ENCODE measurements at places on chromosomes 12 and 14.

GRCh38 chr14:105376521-105377440 lies 21.6 kb upstream of the TEX22 start:
- DNase-seq: no peak

- no peak for DNase-seq
These were observed 87.2 kb downstream of the DDX51 start for GRCh38 chr12:132056951-132057350.

DNA sequence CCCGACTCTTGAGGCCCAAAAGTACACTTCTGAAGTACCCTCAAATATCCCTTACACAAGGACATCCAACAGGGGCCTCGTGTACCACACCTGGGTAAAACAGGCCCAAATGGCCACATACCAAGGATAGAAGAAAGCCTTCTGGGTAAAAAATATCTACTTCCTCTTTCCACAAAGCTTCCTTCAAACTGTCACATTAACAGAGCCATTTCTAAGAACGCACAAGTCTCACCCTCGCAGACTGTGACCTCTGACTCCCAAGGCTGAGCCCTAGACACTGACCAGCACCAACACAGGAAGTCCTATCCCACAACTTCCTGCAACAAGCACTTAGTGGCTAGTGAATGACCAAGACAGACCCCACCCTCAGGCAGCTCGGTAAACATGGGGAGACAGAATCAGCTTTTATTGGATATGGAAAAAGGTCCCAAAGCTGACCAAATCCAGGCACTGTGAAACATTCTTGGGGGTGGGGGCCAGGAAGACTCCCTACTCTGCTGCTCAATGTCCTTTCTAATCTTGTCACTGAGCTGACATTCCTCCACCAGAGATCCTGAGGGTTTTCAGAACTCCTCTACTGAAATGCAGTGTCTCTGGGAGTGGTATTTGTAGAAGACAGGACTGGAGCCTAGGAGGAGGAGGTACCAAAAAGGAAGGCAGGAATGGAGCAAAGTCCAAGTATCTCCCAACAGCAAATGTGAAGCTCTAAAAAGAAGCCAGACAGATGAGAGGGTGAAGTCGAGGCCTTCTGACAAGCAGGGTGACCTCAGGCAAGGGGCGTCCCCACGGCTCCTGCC lies 15.9 kb downstream of the KCTD10 start:
- no peak for DNase-seq

GRCh38 chr12:92473564-92473963 lies 229.2 kb upstream of the PLEKHG7 start:
- DNase-seq: no peak

GRCh38 chr14:33455654-33456345 lies 495.1 kb downstream of the EGLN3 start:
- DNase-seq: no peak

- no peak for DNase-seq
These were observed 40.2 kb downstream of the SCARB1 start for GRCh38 chr12:124823272-124823970.

DNA sequence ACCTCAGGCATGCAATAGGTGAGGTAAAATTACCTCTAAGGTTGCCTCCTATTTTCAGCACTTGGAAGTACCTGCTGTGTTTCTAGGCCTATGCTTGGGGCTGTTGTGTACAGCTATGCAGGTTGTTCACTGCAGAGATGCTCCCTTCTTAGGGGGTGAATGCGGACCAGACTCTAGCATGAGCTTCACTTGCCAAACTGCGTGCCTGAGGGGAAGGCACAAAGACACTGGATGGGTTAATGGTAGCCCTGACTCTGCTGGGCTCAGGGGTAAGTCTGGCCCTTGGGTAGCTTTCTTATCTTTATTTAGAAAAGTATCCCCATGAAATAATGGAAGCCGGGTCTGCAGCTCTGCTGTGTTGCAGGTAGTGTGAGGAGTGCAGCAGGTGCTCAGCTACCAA lies 35.7 kb downstream of the B4GALNT3 start:
- no peak for DNase-seq

- DNase-seq: no peak
These were observed 45.4 kb upstream of the GZMB start for GRCh38 chr14:24679248-24679961.

- DNase-seq: no peak
These were observed 215.9 kb downstream of the CHST11 start for GRCh38 chr12:104672501-104673265.

GRCh38 chr12:114220311-114220710 lies 185.6 kb downstream of the TBX5 start:
- DNase-seq: no peak

- DNase-seq: no peak
These were observed 18.5 kb downstream of the UTP20 start for GRCh38 chr12:101298426-101298825.

- DNase-seq: no peak
These were observed 1682.8 kb upstream of the FLRT2 start for GRCh38 chr14:83847102-83847501.

DNA sequence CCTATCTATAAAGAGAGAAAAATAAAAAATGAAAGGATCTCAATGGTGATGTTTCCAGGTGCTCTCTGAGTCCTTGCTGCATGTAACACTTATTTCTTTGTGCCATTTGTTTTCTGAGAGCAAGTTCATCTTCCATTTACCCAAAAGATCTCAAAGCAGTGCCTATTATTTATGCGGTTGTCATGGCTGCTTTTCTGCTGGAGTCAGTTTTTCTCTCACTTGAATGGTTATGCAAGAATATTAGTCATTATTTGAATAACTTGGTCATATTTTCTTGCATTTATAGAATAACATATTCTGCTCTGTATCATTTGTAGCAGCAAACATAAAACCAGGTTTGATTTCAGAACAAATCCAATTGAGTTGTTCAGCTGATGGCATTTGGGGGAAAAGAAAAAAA lies 141.8 kb upstream of the G2E3 start:
- no peak for DNase-seq

DNA sequence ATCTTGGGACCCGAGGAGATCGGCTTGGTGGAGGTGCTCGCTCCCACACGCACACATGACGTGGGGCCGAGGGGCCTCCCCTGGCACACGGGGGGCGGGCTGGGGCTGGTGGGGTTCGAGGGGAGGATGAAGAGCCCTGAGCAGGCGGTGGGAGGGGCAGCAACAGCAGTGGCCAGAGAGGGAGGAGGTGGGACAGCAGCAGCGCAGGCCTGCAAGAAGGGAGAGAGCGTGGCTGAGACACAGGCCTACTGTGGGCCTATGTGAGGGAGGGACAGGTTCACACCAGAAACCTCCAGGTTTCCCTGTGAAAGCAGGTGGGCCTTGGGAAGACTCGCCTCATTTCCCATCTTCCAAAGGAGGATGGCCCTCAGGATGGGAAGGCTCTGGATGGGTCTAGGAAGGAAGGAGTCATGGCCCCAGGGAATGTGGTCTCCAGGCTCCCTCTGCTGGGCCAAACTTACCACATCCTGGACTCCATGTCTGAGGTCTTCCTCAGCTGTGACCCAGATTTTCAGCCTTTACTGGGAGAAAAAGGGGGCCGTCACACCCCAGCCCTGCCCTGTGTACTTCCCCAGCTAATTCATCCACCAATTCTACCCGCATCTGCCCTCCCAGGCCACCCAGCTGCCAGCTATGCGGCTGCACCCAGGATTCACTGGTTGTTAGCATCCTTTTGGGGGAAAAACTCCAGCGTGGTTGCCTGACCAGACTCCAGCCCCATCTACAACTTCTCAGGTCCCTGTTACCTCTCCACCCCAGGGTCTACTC lies 2.8 kb downstream of the PIANP start:
- peak; percentile 72 for DNase-seq

DNA sequence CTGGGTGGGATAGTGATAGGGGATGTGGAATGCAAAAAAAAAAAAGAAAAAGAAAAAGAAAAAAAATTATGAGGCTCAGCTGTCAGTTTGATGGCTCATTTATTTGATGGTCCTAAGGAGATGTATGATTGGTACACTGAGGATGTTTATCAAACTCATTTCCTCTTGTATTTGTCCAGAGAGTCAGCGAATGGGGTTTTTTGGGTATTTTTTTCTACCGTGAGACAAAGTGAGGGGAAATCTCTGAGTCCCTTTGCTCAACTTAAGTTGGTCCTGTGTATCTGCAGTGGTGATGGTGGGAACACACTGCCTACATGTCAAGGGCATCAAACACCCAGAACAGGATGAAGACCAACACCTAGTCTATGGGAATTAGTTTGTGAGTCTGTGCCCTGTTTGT lies 176.9 kb upstream of the HIF1A start:
- no peak for DNase-seq

DNA sequence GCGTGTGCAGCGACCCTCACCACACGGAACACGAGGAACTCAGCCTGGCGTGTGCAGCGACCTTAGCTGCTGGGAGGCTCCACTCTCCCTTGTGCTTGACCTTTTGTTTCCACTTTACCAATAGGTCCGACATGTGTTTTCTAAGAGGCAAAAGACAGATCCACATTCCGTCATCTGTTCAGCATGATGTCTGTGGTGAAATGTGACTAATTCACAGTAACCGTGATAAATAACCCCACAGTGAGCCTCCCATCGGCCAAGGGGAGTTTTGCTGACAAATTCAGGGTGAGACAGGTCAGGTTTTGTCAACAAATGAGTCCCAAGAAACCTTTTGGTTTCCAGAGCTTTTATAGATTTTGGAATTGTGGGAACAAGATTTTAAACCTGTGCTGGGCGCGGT lies 55.9 kb downstream of the MOK start:
- DNase-seq: no peak

DNA sequence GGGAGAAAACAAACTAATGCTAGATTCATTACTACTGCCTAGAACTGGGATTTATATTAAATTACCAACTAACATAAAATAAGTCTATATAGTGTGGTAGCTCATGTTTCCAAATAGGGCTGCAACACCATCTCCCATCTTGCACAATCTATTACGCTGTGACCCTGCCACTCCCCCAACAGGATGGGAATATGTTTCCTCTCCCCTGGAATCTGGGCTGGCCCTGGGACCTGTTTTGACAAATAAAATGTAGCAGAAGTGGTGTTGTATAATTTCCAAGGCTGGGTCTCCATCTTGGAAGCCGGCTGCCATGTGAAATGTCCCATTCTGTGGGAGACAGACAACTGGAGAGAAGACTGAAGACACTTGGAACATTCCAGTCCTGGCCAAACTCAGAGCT lies 45.6 kb upstream of the FERMT2 start:
- no peak for DNase-seq

GRCh38 chr12:109428037-109428629 lies 49.0 kb downstream of the KCTD10 start:
- peak; percentile 86 for DNase-seq

GRCh38 chr14:69133206-69134125 lies 19.5 kb downstream of the DCAF5 start:
- no peak for DNase-seq

GRCh38 chr12:113781415-113782198 lies 184.5 kb downstream of the RBM19 start:
- no peak for DNase-seq

DNA sequence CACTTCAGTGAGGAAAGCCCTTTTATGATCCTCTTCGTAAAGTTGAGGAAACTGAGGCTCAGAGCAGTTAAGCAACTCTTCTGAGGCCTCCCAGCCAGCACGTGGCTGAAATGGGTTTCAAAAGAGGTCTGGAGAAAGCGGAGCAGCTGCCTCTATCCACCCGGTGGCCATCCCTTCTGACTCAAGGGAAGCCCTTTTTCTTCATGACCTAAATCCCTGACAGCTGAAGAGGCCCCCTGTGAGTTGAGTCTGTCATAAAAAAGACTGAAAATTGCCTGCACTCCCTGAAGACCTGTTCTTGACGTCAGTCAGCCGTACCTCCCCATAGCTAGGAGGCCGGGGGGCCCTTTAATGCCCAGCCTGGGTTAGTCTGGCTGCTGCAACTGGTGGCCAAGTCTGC lies 10.7 kb downstream of the CMKLR1 start:
- DNase-seq: peak; percentile 50

- no peak for DNase-seq
These were observed 406.5 kb downstream of the ADAMTS20 start for GRCh38 chr12:43145481-43145880.

DNA sequence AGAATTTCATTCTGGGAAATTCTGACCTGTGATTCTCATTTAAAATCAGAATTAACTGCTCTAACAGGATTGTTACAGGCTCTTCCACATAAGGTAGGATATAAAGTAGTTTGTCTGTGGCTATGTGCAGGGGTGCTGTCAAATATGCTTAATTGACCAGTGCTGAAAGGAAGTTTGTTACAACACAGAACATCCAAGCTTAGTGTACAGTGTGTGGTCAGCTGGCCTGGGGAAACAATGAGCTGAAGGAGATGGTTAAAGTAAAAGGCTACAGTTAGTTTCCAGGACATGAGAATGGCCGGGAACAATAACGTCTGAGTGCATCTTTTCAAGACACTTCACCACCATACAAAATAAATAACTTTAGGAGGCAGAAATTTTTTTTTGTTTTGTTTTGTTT lies 68.0 kb downstream of the PKP2 start:
- DNase-seq: no peak

DNA sequence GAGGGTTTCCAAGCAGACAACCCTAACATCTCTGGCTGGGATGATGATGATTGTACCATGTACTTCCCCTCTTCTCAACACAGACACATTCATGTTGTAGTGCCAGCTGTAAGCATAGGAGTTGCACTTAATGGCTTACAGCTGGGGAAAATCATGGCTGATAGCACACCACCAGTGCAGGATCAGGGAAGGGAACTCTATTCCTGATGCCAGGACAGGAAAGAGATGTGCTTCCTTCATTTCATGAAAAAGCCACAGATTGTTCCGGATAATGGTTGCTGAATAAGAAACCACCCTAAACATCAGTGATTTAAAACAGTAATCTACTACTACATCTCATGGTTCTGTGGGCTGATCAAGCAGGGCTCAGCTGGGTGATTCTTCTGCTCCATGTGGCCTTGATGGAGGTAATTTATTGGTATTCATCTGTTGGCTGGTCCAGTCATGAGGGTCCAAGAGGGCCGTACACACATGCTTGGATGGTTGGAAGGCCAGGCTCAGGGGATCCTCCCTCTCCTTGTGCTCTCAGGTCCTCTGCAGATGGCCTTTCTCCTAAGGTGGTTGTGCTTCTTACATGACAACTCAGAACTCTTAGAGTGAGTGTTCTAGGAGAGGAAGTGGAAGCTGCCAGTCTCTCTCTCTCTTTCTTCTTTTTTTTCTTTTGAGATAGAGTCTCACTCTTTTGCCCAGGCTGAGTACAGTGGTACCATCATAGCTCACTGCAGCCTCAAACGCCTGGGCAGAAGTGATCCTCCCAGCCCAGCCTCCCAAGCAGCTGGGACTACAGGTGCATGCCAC lies 16.5 kb downstream of the TRAF3 start:
- no peak for DNase-seq

GRCh38 chr14:30053103-30053502 lies 125.5 kb upstream of the PRKD1 start:
- DNase-seq: no peak

GRCh38 chr12:27549801-27550652 lies 26.0 kb downstream of the PPFIBP1 start:
- DNase-seq: no peak

- no peak for DNase-seq
These were observed 36.7 kb upstream of the CLIP1 start for GRCh38 chr12:122459211-122459610.

DNA sequence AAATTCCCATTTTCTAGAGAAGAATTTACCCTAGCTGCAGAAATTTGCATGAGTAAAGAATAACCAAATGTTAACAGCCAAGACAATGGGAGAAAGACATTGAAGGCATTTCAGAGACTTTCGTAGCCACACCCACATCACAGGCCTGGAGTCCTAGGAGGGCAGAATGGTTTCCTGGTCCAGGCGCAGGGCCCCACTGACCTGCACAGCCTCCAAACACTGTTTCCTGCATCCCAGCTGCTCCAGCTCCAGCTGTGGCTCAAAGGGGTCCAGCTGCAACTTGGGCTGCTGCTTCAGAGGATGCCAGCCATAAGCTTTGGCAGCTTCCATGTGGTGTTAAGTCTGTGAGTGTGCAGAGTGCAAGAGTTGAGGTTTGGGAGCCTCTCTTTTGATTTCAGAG lies 6.5 kb upstream of the PRR4 start:
- no peak for DNase-seq
